ENCODE measurements at places on chromosomes 2 and 18.

DNA sequence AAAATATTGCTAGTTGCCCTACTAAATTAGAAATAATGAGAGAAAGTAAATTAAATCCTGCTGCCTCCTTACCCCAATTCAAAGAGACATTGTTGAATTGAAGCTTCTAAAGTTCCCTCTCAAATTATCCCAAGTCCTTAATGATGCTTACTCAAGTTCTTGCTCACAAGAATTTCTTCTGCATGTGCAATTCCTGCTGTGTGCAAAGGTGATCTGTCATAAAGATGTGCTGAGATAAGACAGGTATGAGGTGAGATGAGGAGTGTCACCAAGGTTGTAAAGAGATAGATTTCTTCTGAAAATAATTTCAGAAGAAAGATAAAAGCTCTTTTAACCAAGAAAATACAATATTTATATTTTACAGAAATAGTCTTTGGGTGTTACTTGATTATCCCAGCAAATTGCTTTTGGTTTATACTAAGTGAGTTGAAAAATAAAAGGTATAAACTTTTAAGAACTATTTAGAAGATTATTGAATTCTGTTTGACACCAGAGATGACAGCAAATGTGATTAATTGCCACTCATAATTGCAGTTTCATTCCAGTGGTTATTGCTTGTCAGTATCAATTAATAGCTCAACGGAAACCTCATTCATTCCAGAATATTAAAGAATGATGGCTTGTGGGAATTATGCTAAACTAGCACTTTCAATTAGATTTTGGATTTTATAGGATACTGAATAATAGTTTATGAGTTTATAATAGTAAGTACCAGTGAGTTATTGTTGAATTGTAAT, 674.3 kb downstream of the STK39 start:
- no peak for DNase-seq

DNA sequence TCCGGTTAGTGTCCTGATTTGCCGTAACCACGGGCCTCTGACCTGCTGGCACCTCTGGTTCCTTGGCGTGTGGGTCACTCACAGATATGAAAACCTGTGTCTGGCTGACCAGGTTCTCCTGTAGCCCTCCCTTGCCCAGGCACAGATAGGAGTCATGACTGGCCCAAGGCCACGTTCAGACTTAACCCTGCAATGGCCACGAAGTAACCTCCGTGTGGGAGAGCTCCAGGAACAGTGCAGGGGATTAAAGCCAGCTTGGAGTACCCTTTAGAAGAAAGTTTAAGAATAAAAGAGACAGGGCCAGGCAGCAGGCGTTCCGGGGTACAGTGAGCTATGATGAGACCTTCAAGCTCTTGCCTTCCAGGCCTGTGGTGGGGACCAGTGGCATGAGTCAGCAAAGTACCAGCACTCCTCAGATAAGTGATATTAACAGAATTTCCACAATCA, 25.5 kb downstream of the CENPO start:
- no peak for DNase-seq

GRCh38 chr2:180385601-180386201, 378.6 kb upstream of the CWC22 start:
- no peak for DNase-seq

DNA sequence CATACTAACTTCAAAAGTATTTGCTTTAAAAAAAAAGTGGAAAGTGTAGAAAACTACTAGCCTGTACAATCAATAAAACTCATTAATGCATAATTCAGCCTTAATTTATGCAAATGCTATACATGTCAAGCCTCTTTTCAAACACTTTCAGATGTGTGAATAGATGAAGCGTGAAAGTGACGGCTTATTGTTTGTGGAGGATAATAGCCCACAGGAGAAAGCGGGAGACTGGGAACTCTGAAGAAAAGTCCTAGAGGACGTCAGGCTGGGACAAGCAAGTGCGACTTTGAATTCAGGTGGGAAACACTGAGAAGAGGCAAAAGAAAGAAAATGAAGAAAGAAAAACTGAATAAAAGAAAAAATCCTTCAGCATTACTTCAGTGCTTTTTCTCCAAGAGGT, 108.5 kb downstream of the STK39 start:
- no peak for DNase-seq

DNA sequence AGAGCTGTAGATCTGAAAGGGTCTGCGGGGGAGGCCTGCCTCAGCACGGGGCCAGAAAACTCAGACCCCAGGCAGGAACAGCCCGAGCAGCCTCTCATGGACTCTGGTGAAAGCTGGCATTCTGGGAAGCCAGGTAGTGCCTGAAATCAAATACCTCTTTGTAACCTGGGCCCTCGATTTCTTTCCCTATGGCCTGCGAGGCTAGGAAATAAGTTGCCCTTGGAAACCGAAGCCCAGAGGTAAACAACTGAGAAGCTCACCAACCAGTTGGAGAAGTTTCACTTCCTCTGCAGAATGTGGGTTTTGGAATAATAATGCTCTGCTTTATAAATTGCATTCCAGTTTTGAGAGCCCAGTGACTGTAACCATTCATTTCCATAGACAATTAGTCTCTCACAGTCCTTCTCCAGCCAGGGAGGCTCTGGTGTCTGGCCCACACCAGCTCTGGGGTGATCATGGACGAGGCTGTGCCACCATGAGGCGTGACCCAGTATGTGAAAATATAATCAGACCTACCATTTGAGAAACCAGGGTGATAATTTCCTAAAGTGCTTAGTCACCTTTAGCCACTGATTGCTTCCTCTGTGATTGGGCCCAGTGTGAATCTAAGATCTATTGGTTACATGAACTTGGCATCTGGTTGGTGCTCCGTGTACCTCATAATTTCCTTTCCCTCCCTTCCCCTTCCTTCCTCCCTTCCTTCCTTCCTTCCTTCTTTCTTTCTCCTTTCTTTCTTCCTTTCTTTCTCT, 133.1 kb upstream of the PELI1 start:
- no peak for DNase-seq

DNA sequence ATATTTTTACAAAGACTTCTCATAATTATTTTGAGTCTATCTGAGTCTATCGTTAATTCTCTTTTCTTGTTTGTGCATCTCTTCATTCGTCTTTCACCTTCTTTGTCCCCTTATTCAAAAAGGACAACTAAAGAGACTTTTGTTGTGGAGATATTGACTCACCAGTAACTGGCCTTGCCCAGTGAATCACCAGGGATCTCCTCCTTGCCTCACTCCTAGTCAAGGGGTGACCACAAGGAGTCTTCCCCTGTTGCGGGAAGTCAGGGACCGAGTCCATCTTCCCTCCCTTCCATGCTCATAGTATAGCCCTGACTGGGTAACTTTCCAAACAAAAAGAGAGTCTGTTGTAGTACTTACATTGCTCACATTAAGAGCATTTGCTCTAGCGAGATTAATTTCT, 158.9 kb downstream of the NEB start:
- no peak for DNase-seq

- no peak for DNase-seq
Observed at GRCh38 chr2:45435316-45435715, 175.8 kb downstream of the SRBD1 start.

GRCh38 chr18:10046178-10046807, 132.5 kb downstream of the VAPA start:
- no peak for DNase-seq

- DNase-seq = peak; percentile 28
Observed at GRCh38 chr18:463827-464541, 36.5 kb downstream of the COLEC12 start.

- no peak for DNase-seq
Observed at GRCh38 chr2:218822622-218823021, 9.0 kb downstream of the PRKAG3 start.

DNA sequence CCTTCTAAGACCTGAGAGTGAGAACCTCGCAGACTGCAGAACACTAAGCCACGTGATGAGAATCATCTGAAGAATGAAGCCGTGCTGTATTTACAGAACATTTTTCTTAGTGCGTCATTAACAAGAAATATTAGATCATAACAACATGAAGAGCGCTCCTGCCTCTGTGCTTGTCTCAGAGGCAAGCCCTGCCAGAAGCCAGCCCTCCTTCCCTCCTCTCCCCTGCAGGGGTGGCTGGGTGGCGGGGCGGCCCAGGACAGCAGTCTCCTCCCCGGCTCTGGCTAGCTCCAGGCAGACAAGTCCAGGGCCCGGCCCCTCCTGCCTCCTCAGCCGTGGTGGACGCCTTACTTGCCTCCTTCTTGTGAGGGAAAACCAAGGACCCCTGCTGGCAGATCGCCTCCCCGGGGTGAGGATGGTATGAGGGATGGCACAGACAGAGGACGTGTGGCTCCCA, 262.7 kb downstream of the TWIST2 start:
- DNase-seq = no peak

- DNase-seq = no peak
Observed at GRCh38 chr18:3456686-3457069, 6.7 kb downstream of the TGIF1 start.

Measured in NCI-H2227 treated with DMSO at 0.1 percent for 48 hours (cell line).